Aorta (tissue), 5 donors: ENCODE measurements at places on chromosomes 7 and 10.

GRCh38 chr10:9437131-9437530 lies 1382.6 kb downstream of the GATA3 start:
- no peak for DNase-seq

DNA sequence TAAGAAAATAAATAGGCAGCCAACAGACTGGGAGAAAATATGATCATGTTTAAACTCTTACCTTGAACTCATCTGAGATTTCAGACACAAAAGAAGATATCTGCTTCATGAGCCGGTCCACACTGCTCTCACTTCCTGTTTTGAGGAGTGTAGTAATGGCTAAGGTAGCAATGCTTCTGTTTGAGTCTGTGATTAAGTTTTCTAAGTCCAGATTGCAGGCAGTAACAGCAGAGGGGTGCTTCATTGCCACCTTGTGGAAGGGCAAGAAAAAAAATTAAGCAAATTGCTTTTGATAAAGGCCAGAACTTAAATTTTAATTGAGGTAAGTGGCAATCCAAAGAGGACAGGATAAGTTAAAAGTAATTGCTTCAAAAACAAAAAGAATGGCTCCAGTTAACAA lies 69.1 kb downstream of the MEST start:
- no peak for DNase-seq

DNA sequence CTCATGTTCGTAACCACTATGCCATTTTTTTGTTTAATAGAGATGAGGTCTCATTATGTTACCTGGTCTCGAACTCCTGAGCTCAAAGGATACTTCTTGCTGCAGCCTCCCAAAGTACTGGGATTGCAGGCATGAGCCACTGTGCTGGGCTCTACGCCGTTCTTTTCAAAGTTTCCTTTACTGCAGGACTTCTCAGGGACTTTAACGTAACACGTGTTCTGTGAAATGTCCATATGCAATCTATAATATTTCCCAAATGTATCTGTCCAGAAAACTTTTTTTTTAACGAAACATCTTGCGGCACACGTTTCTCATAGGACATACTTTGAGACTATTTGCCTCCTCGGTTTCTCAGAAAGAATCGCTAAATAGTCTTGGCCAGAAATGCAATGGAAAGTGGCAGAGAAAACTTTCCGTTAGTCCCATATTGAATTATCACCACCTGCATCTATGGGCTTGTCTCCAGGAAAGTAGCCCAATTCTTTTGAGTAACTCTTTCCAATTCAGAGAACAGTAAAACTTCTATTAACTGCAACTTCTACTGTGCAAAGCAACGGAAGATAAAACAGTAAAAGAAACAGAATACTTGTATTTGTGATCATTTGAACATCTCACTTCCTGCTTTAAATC lies 96.3 kb downstream of the ELMO1 start:
- no peak for DNase-seq

DNA sequence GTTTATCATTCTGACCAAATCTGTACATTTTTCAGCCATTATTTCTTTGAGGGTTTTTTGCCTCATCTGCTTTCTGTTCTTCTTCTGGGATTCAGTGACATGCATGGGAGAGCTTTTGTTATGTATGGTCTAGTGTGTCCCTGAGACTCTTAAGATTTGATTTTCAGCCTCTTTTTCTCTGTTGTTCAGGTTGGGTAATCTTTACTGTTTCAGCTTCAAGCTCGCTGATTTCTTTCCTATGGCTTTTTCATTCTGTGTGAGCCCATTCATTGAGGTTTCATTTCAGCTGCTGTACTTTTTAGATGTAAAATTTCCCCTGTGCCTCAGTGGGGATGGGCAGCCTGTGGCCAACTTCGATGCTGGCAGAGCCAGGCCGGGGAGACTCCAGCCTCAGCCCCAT lies 38.1 kb downstream of the FOXK1 start:
- DNase-seq: no peak
